Iris pigment epithelial cell (primary cell): ENCODE measurements at places on chromosomes 5 and 9.

- peak; percentile 68 for DNase-seq
These were observed 6.6 kb upstream of the RNF20 start for GRCh38 chr9:101527066-101527465.

- no peak for DNase-seq
These were observed 270.4 kb downstream of the NSG2 start for GRCh38 chr5:174315871-174316270.

GRCh38 chr5:99600952-99601351, 672.1 kb upstream of the CHD1 start:
- DNase-seq: peak; percentile 15

- no peak for DNase-seq
These were observed 91.8 kb downstream of the SAXO1 start for GRCh38 chr9:18941060-18941740.

GRCh38 chr9:137520614-137521404, 29.4 kb downstream of the PNPLA7 start:
- no peak for DNase-seq

DNA sequence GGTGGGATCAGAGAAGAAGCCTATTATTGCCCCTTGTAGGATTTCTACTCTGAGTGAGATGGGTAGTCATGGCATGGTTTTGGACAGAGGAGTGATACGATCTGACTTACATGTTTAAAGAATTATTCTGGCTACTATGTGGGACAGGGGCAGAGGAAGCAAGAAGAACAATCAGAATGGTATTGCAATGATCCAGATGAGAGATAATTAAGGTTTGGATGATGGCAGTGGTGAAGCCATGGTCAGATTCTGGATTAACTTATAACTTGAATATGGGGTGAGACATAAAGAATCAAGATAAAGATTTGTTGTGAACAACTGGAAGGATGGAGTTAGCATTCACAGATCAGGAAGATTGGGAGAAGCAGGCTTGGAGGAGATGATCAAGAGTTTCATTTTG, 3.4 kb upstream of the HEMGN start:
- no peak for DNase-seq

GRCh38 chr5:157449011-157449723, 10.8 kb upstream of the NIPAL4 start:
- no peak for DNase-seq

GRCh38 chr9:4077499-4078102, 222.3 kb downstream of the GLIS3 start:
- peak; percentile 84 for DNase-seq

DNA sequence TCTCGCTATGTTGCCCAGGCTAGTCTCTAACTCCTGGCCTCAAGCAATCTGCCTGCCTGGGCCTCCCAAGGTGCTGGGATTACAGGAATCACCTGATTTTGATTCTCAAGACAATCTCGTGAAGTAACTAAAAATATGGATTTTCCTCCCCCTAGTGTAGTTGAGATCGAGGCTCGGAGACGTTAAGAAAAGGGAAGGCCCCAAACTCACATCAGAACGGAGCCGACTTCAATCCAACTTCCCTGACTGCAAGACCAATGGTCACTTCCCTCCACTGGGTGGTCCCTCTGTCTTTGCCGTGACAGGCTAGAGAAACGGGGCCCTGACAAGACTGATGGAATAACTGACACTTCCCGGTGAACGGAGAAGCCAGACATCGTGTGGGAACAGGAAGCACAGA, 28.3 kb downstream of the BARHL1 start:
- DNase-seq: no peak

DNA sequence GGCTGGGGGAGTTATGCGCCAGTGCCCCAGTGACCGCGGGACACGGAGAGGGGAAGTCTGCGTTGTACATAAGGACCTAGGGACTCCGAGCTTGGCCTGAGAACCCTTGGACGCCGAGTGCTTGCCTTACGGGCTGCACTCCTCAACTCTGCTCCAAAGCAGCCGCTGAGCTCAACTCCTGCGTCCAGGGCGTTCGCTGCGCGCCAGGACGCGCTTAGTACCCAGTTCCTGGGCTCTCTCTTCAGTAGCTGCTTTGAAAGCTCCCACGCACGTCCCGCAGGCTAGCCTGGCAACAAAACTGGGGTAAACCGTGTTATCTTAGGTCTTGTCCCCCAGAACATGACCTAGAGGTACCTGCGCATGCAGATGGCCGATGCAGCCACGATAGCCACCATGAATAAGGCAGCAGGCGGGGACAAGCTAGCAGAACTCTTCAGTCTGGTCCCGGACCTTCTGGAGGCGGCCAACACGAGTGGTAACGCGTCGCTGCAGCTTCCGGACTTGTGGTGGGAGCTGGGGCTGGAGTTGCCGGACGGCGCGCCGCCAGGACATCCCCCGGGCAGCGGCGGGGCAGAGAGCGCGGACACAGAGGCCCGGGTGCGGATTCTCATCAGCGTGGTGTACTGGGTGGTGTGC, at the start of gene RXFP3:
TSS of gene RXFP3 (plus strand) at position 6 of the 636 bp plus-strand sequence. CDS start at position 361, 355 bp downstream.
- peak; percentile 57 for DNase-seq

DNA sequence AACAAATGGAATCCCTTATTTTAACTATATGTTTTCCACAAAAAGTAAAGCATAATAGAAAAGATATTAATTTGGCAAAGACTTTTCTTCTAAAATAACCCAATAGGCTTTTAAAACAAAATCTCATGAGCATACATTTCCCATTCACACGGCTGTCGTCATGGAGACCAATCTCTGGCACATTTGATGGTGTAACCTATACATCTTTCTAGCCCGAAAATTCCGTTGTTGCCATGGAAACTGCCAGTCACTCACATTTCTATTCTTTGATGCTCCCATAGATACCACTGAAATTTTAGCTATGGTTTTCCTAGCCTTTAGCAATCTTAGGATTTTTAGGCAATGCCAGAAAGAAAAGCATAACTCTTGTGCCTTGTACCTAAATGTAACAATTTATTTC, 262.9 kb upstream of the TRPM3 start:
- no peak for DNase-seq

DNA sequence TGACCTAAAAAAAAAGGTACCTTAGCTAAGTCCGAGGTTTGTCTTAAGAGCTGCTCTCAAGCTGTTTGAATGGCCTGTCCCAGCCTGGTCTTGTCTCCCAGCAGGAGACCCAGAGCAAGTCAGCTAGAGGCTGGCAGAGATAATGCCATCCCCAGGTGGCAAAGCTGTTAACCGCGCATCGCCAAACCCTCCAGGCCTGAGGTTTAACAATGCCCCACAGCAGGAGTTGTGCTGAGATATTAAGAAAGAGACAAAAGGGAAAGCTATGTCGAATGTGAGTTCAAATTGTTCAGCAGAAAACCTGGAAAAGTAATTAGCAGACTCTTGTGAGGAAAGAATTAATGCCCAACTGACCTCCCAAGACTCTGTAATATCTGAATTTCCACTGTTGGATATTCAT, 187.1 kb downstream of the FSTL4 start:
- DNase-seq: no peak

DNA sequence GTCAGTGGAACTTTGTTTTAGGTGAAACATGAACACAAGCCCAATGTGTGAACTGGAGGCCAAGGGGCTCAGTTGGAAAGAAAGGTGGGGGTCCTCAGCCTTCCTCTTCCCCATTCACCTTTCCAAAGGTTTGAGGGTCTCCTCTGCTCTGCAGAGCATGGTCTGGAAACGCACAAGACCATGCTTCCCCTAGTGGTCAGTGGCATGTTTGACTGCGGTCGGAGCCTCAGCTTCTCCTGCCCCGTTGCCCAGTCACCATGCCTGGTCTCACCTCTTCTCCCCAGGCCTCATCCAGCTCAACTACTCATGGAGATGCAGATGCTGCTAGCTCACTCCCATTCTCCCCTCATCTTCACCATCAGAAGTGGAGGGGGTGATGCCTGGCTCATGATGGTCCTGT, 340.3 kb downstream of the GADD45G start:
- DNase-seq: no peak

GRCh38 chr5:175328176-175328575, 115.8 kb downstream of the DRD1 start:
- DNase-seq: no peak

- no peak for DNase-seq
These were observed 166.1 kb downstream of the CACNA1B start for GRCh38 chr9:138043411-138044345.

DNA sequence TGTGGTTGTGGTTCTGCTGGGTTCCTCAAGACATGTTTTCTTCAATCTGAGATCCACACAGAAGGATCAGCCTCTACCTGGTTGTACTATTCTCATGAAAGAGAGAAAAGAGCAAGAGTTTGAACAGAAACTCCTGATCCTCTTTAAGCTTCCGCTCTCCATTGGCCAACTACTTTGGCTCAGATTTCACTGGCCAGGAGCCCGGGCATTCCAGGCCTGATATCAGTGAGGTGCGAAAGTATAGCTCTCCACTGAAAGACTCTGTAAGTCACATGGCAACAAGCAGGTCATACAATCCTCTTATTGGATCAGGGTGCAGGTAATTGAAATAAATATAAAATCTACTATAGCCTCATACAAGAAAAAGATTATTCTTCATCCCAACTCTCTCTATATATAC, 920.5 kb downstream of the TLE4 start:
- DNase-seq: peak; percentile 73

- DNase-seq: peak; percentile 91
These were observed 149.6 kb downstream of the ZNF608 start for GRCh38 chr5:124596595-124597421.

DNA sequence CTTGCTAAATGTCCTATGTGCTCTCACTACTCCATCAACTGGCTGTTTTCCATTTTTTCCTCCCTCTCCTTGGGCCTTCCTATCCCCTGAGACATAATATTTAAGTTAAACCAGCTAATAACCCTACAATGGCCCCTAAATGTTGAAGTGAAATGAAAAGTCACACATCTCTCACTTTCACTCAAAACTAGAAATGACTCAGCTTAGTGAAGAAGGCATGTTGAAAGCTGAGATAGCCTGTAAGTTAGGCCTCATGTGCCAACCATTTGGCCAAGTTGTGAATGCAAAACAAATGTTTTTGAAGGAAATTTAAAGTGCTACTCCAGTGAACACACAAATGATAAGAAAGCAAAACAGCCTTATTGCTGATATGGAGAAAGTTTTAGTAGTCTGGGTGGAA, 48.8 kb upstream of the CDH10 start:
- DNase-seq: no peak

DNA sequence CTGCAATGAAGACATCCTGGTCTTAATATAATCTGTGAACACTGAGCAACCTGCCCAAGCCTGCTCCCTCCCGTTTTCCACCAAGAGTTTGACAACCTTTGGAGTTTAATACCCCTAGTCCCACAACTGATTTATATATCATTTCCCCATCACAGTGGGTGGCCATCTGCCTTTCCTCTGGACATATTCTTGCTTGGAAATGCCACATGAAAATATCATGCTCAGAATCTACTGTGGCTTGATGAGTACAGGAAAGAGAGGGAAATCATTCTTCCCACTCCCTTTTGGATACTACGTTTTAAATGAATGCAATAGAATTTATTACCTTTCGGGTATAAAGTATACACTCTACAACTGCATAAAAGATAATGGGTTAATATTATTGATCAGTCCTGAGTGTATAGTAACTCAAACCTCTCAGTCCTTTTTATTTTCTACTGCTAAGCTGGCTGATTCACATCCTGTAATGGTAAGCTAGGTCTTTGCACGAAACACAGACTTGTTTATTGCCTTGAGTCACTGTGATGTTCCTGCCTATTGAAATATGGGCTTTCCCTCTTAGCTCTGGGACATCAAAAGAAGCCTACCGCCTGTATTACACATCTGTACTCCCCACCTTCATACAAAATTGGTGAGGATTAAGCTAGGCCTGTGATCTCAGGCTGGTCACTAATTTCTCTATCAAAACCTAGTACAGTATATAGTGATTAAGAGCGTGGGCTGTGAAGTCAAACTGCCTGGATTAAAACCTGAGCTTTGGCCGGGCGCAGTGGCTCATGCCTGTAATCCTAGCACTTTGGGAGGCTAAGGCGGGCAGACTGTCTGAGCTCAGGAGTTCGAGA, 67.6 kb upstream of the NR5A1 start:
- peak; percentile 84 for DNase-seq

GRCh38 chr5:177557041-177557647, 2.8 kb upstream of the FAM193B start:
- DNase-seq: no peak

DNA sequence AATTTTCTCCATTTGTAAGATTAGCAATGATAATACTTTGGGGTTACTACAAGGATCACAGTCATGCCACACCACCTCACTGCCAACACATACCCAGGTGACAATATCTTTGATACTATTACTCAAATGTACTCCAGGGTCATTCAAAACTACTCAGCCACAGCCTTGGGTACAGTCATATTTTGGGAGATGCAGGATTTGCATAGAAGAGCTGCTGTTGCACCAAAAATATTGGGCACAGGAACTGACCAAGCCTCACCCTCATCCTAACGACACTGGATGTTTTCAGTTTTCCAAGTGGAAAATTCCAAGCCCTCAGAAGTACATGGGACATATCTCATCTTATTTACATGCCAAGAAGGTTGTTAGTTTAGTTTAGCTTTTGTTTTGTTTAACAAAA, 120.9 kb upstream of the C6 start:
- no peak for DNase-seq

DNA sequence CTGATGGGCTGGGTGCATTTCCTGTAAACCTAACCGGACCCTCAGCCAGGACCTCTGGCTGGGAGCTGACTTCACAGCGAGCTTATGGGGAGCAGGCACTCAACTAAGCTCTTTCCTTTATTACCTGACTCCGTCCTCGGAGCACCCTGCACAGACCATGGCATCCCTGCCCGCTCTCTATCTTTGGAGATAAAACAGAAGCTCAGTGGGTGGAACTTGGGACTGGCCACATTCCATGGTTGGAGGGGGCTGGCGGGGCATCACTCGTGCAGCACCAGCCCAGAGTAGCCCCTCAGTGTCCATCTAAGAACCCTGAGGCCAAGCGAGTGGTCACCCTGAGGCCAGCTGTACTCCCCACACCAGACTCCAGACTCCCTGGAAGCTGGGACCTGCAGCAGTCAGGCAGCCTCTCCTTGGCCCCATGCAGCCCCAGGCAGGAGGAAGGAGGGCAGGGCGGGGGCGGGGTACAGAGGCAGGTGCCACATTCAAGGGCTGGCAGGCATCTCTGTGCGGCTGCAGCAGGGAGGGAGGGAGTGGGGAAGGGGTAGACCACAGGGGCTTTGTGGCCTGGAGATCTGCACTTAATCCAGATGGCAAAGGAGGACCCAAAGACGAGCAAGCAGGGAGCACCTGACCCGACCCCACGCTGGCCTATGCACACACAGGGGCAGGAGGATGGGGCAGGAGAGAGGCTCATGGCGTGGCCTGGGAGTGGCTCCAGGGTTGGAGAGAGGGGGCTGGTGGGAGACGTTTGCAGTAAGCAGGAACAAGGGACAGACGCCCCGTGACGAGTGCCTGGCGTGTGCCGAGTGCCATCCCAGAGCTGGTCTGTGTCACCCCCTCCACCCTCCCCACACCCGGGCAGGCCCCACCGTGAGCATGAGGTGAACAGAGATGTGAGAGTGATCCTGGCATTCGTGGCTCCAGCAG, 26.1 kb downstream of the GLT6D1 start:
- DNase-seq: no peak

DNA sequence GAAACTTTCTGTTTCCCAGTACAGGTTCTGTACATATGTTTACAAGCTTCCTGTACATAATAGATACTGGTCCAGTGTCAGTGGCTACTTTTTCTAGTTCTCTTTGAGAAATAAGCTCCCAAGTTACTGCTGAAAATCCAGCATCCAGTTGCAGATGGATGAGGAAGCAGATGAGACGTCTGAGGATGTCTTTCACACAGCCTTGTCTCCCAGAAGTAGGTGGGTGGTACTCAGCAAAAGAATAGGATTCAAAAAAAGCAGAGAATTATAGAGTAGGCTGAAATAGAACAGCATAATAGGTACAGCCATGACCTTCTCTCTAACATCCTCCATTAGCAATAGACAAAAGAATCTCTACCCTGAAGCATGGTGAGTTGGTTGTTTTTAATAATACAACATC, 77.7 kb downstream of the BRINP1 start:
- no peak for DNase-seq

- no peak for DNase-seq
These were observed 65.0 kb downstream of the NSUN2 start for GRCh38 chr5:6567835-6568234.
